ENCODE measurements at places on chromosomes 7 and 10.

- no peak for DNase-seq
Observed at GRCh38 chr10:71846816-71847215, 4.2 kb downstream of the PSAP start.

DNA sequence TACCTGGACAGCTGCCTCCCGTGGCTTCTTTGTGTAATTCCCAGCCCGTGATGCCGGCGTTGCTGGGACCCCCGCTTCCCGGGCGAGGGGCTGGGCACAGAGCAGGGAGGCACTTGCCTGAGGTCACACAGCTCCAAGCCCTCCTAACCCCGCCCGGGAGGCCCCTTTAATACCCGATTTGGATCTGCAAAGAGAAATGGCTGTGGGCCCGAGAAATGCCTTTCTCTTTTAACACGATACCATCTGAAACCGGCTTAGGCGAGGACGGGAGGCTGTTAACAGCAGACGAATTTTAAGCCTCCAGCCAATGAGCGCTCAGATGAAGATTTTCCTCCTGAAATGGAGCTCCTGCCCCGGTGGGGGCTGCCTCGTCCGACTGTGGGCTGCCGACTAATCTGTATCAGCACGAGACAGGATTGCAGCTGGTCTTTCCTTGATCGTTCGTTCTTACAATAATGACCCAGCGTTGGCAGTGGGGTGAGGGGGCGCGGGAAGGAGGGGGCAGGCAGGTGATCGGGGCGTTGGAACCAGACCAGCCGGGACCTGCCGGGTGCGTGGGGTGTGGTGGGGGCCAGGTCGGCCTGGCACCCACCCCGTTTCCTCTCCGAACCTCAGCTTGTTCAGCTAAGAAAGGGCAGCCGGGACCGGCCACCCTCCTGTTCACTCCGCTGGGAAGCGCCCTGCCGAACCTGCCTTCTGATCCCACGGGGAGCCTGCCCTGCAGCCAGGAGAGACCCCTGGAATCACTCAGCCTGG lies 36.2 kb upstream of the FOXL3 start:
- no peak for DNase-seq

- DNase-seq = no peak
Observed at GRCh38 chr7:25460433-25460832, 232.1 kb upstream of the NPVF start.

- no peak for DNase-seq
Observed at GRCh38 chr10:131859341-131860020, 41.3 kb upstream of the PPP2R2D start.

DNA sequence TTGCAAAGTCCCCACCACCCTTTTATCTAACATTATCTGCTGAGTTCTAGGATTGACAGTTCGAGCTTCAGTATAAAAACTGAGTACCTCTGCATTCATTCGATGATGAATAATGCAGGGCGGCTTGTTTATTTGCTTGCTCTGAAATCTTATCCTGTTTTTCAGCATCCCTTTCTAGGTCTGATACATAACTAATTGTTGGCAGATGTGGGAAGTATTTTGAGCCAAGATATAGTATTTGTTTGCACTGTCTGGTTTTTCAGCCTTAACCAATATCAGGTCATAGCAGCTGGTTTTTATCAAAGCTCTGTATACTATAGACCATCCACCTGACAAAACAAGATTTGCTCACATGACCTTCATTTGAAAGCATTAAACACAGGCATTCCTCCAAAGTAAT lies 161.4 kb downstream of the TFEC start:
- DNase-seq = no peak

- no peak for DNase-seq
Observed at GRCh38 chr7:131544449-131545301, 11.8 kb downstream of the PODXL start.

- no peak for DNase-seq
Observed at GRCh38 chr10:74728225-74728624, 98.2 kb upstream of the KAT6B start.

DNA sequence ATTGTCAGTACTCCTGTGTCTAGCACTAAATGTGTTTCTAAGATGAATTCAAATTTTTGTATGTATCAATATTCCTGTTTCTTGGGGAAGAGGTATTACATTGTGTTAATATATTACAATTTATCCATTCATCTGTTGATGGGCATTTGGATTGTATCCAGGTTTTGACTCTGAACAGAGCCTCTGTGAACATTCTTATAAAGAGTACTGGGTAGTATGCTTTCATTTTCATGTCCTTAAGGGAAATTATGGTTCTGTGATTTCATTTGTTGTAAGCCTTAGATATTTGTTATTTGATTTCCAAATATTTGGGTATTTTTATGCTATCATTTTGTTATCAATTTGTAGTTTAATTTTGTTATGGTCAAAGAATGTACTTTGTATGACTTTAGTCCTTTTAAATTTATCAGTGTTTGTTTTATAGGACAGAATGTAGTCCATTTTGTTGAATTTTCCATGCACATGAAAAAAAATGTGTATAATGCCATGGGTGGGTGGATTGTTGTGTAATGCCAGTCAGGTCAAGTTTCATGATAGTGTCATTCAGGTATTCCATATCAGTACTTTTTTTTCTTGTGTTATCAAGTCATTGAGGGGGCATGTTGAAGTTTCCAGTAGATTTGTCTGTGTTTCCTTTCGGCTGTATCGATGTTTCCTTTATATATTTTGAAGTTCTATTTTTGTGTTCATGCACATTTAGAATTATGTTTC lies 38.4 kb downstream of the STAM start:
- no peak for DNase-seq

GRCh38 chr7:81197266-81197665 lies 278.4 kb upstream of the SEMA3C start:
- DNase-seq = no peak

DNA sequence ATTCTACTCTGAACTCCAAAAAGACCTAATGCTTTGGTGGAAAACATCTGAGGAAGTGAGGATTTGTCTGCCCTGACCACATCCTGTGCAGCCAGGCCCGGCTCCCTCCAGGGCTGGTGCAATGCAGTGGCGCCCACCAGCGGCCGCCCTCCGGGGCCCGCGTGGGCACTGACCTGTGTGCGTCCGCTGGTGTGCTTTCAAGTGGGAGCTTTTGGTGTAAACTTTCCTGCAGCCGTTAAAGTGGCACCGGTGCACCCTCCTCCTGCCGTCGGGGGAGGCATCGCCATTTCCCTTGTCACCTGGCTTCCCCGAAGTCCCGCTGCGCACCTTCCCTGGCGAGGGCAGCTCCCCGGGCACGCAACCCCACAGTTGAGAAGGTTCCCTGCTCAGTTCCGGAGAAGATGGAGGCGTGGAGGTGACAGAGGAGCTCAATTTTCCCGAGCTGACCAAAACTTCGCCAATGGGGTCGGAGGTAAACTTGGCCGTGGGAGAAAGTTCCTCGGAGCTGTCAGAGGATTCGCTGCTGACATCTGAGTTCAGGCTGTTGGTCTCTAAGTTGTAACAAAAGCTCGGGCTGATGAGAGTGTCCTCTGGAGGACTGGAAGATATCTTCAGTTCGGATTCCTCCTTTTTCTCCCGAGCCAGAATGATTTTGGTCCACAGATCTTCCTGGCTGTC lies 3.4 kb downstream of the KLF6 start:
- no peak for DNase-seq

DNA sequence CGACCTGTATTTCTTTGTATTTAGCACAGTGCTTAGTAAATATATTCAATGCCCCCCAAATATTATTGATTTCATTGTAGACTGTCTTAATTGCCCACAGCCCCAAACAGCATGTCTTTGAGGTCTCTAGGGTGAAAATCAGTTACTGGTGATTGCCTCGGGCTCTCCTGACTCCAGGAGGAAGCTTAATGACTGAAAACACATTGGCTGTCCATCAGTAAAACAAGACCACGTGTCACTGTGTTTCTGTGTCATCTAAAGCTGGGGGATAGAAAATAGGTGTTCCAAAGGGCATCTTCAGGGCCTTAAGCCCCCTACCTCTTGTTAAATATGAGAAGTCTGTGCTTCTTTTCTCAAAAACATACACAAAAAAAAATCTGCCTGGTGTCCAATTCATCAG lies 67.9 kb downstream of the CACNA2D1 start:
- DNase-seq = no peak

- DNase-seq = no peak
Observed at GRCh38 chr7:134739362-134739761, 40.1 kb upstream of the CALD1 start.

DNA sequence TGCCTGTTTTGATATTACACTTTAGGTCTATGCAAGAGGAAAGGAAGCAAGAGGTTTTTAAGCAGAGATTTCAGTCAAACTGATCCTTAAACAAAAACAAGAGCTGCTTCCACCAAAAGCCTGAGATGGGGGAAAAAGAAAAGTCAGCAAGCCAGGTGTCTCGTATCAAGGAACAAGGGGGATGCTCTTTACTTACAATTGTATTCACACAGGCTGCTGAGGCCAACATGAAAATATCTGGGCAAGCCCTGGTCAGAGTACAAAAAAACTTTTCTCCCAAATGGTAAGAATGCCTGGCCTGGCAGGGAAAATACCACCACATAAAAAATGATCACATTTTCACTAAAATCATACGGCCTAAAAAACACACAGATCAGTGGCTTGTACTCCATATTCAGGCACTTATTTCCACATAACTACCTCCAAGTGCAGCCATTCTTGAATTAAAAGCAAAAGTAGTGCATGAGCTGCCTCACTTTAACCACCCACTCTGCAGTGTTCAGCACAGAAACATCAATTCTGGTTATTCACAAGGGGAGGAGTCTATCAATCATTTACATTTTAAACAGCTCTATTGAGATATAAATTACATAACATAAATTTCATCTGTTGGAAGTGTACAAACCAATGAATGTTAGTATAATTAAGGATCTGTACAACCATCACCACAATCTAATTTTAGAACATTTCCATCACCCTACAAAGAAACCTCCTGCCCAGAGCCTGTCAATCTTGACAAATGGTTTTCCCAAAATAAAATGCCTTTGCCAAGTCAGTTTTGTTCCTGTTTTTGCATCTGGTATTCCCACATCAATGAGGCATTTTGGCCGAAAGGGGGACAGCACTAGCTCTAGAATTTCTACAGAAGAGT lies 70.2 kb downstream of the GRB10 start:
- DNase-seq = no peak

- no peak for DNase-seq
Observed at GRCh38 chr10:77514870-77515269, 122.7 kb downstream of the KCNMA1 start.

DNA sequence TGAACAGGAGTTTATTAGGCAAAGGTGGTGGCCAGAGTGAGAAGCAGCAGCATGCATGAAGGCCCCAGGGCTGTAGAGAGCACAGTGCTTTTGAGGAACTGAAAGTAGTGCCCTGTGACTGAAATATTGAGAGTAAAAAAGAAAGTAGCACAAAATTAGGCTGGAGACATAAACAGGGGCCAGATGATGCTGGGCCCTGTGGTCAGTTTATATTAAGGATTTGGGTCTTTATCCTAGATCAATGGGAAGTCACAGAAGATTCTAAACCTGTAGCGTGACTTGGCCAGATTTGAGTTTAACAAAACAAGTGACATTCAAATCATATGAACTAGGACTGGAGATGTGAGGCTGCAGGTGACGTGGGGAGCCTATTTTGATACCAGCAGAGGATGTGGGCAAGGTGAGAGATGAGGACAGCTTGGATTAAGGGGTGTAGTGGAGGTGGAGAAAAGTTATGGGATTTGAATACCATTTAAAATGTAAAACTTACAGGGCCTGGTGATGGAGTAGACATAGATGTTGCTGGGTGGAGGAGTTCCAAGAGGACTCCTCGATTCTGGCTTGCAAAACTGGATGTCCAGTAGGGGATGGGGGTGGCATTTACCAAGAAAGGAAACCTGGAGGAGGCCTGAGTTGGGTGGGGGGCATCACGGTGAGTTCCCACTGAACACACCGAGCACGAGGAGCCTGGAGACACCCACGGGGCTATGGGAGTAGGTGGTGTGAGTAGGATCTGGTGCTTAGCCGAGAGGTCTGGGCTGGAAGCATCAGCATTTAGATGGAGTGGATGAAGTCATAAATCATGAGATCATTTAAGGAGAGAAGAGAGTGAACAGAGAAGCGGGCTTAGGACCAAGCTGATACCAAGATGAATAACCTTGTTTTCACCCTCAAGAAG lies 52.8 kb downstream of the HHEX start:
- no peak for DNase-seq

DNA sequence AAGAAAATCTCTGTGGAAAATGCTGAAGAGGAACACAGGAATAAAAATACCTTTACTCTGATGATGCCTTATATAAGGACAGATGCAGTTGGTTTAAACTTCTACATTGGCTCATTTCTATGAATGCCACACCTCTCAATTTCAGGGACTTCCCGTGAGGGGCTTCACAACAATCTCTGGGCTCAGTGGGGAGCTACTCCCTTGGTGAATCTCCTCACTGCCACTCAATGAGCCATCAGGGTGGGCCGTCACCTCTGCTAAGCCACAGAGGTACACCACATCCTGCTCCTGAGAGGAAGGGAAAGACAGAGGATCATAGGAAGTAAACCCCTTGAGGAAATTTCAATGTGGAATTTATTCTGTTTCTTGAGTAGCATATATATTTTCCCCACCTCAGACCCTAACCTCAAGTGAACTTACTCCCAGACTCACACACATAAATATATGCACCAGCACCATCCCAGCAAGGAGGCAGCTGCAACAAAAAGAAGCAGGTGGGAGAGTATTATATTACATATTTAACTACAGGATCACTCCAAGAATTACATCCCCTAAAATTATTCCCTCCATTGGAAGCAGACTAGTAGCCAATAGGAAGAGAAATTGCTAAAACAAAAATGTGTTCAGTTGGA lies 63.3 kb upstream of the PRSS1 start:
- no peak for DNase-seq

DNA sequence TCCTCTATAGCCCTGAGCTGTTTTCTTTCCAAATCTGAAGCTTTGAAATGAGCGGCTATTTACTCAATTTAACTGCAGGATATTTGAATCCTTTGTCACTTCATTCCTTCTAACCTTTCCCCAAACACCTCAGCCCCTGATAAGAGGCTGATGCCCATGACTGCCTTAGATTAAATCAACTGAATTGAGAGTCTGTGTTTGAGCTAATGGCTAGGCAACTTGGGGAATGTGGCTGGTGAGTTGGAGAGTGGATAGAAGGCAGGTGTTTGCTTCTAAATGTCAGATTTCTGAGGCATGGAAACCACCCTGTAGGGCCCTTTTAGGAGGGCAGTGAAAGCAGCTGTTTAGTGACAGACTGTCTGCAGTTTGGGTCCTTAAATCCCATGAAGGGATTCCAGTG lies 759.9 kb downstream of the LRMDA start:
- DNase-seq = no peak

DNA sequence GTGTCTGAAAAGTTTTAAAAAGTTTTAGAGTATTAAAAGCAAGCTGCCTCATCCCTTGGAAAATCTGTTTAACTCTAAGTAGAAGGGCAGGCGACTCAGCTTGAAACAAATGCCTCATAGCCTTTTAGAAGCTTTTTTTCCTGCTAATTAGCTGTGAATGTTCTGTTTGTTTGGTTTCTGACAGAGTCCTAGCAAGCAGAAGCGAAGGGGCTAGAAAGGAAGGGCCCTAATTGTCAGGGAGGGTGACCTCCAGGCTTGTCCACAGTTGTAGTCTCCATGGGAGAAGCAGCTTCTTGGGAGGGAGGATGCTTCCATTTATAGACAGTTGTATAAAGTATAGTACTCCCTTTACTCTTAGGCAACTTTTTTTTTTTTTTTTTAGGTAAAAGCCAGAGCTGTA lies 90.9 kb downstream of the DNAJC1 start:
- no peak for DNase-seq
